ENCODE measurements at places on chromosomes 5 and 9. TPM values are rescaled to one million over a fixed set of nuclear protein-coding genes. Genes with fewer than 3 reads are reported as not detected.

DNA sequence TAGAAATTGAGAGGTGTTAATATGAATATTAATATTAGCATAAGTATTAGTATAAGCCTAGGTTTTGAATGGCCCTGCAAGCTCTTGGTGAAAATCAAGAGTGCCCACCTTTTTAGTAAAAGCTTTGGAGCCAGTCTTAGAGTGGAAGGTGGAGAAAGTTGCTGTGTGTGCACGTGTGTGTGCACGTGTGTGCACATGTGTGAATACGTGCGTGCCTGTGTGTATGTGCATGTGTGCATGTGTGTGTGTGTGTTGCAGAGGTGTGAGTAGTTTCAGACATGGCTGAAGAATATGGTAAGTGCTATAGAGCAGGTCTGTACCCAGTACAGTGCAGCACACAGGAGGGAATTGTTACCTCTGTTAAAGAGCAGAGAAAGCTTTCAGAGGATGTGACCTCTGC lies 74.3 kb downstream of the BOD1 start:
- no peaks in the 10 kb centered on the region for H3K4me1 ChIP-seq
- H3K4me3 ChIP-seq, result no peak overlapping the region
- no peak overlapping the region for H3K27ac ChIP-seq
- H3K36me3 ChIP-seq, result no peaks in the 10 kb centered on the region

ENG gene
- 69.2 TPM for total RNA-seq

GRCh38 chr9:88018101-88018500 lies 43.8 kb upstream of the CDK20 start:
- H3K4me3 ChIP-seq, result no peak overlapping the region
- no peaks in the 10 kb centered on the region for H3K36me3 ChIP-seq
- H3K4me1 ChIP-seq, result no peaks in the 10 kb centered on the region

PLPP1 gene
- total RNA-seq, result 248 TPM

STPG3 gene
- total RNA-seq, result not detected

AMBP gene
- total RNA-seq, result not detected

- no peak overlapping the region for H3K27ac ChIP-seq
- no peak overlapping the region for H3K4me3 ChIP-seq
- no peaks in the 10 kb centered on the region for H3K27me3 ChIP-seq
Observed at GRCh38 chr9:97714435-97714834, 17.3 kb upstream of the XPA start.
